ENCODE measurements at places on chromosomes 16 and 17.

DNA sequence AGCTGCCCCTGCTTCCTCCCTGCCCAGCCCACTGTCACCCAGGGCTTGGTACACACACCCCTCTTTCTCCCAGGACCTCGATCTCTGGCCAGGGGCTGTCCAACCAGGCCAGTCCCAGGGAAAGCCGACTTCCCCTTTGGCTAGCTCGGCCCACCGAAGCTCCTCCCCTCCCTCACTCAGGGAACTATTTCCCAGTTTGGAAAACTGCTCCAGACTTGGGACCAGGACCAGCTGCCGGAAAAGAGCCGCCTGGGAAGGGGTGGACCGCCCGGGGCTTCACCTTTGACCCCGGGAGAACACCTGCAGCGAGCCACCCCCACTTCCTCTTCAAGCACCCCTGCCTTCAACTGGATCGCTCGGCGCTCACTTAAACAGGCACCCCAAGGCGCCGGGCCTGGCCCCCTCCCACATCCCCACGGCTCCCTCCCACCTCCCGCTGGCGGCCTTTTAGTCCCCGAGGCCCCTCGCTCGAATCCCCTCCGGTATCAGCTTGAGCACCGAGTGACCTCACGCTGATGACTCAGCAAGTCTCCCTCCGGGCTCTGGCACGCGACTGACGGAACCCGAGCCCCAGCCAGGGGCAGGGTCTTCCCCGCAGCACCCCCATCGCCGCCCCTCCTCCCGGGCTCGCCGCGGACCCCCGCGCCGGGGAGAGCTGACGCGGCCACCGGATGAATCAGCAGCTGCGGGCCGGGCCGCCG is 934 bp downstream of the MAFG start:
- DNase-seq = peak; percentile 70

- no peak for DNase-seq
Observed at GRCh38 chr17:82399041-82399441, 19.1 kb upstream of the HEXD start.

GRCh38 chr16:12971241-12971640 is 69.8 kb downstream of the SHISA9 start:
- DNase-seq = no peak

GRCh38 chr16:56305956-56306565 is 114.8 kb downstream of the GNAO1 start:
- no peak for DNase-seq

DNA sequence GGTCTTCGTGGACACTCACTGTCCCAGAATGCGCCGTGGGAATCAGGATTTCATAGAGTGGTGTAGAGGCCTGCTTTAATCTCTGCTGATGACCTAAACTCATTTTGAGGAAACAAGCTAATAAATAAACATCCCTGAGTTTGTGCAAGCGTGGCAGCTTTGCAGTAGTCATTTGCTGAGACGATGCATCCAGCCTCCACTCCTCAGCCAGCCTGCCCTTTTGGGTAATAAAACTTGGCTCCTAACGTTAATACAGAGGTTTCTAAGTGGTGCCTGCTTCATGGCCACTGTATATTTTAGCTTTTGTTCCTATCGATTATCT is 1.3 kb downstream of the DGKE start:
- DNase-seq = no peak

GRCh38 chr17:48012151-48012520 is 25.5 kb downstream of the COPZ2 start:
- peak; percentile 89 for DNase-seq

Measured in OCI-LY7 (cell line).